Myocyte (in vitro differentiated cells): ENCODE measurements at places on chromosomes 2 and 18. TPM values are rescaled to one million over a fixed set of nuclear protein-coding genes. Genes with fewer than 3 reads are reported as not detected.

DNA sequence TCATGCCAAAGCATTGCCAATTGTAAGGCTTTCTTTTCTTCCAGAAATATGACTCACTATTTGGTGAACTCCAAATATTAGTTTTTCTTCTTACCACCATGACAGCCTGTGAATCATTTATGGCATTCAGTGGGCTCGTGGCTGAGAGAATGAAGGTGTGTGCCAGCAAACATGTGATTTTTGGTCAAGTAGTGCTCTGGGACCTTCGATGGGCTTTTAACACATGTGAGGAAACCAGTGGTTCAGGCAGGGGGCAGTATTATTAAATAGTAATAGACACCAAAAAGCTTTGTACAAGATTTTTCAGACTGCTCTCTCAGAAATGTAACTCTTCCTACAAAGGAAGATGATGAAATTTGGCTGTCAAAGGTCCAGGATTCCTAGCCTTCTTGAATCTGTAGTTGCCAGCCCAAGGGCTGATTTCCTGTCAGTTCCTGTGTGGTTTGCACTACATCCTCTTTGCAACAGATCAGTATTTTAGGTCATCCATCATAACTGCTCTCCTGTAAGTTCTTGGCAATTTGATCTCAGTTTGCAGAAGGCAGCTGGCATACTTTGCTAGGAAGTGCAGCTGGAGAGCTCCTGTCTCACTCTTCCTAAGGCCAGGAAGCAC is 64.3 kb downstream of the BABAM2 start:
- peak; percentile 88 for DNase-seq

- DNase-seq, result no peak
Observed at GRCh38 chr2:2748399-2749205, 417.5 kb upstream of the MYT1L start.

DNA sequence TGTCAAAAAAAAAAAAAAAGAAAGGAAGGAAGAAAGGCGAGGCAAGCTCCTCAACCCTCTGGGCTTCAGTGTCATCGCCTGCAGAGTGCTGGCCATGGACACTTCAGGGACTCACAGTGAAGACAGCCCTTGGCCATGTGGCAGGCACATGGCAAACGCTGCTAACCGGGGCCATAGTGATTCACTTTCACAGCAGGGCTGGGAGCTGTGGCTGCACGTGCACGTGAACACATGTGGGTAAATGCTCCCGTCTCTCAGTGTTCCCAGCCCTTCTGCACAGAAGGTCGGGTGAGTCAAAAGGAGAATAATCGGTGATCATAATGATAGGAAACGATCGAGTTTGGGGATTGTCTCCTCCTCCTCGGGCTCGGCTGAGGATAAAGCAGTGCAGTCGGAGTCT is 46.1 kb upstream of the UBE2F start:
- DNase-seq, result no peak

Gene CYP27A1
- total RNA-seq, result 16.5 and 18.0 TPM in 2 replicates

- DNase-seq, result peak; percentile 75
Observed at GRCh38 chr2:201116959-201117734, 1.2 kb downstream of the CFLAR start.
